ENCODE measurements at places on chromosomes 13 and 19.

DNA sequence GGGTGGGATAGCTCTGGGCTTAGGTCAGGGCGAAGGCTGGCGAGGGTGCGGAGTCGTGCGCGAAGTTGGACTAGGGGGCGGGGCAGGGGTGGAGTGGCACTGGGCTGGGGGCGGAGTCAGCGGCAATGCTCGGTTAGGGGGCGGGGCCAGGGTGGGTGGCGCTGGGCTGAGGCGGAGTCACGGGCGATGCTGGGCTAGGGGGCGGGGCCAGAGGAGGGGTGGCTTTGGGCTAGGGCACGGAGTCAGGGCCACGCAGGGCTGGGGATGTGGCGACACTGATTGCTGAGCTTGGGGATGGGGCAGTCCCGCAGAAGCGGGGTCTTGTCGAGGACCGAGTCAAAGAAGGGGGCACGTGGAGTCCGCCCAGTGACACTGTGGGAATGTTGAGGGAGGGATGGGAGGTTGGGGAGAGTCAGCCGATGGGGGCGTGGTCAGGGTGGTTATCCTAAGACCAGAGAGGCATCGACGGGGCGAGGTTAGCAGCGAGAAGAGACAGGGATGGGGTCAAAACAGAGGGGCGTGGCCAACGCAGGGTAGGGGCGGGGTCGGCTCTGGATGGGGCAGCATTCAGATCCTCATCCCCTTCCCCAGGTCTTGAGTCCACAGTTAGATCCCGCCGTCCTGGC lies 8.7 kb downstream of the HOMER3 start:
- peak; percentile 47 for DNase-seq

DNA sequence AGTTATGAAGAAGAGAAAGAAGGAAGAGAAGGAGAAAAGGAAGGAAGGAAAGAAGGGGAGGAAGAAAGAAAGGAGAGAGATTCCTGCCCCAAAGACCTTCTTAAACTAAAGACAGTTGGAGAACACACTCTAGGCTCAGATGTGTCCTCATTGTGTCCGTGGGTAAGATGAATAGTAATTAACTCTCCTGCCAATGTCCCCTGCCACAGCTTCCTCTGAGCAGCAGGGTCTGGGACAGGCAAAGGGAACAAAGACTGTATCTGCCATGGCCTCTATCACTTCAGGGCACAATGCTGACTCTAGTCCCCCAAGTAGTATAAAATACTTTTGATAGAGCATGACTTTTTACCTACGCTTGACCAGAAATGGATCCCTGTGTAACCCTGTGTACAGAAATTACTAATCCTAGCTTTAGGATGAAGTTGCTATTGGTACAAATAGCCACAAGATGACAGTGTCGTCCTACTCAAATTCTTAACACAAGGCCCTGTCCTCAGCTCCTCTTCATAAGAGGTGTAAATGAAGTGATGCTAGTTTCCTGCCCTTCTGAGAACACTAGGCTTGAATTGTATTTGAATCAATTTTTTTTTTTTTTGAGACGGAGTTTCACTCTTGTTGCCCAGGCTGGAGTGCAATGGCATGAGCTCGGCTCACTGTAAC lies 186.2 kb upstream of the GPR12 start:
- peak; percentile 68 for DNase-seq

DNA sequence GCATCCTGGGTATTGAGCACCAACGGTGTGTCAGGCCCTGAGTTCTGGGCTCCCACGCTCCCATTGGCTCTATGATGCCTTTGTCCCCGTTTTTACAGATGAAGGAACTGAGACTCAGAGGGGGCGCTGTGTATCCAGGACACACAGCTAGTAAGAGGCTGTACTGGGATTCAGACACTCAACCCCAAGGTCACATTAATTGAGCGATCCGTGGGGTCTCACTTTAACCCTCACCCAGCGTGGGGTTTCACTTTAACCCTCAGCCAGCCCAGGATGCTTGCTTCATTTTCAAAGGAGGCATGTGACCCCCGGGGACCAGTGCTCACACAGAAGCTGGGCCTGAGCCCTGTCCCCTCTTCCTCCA lies 42.6 kb downstream of the CYP4F22 start:
- no peak for DNase-seq

DNA sequence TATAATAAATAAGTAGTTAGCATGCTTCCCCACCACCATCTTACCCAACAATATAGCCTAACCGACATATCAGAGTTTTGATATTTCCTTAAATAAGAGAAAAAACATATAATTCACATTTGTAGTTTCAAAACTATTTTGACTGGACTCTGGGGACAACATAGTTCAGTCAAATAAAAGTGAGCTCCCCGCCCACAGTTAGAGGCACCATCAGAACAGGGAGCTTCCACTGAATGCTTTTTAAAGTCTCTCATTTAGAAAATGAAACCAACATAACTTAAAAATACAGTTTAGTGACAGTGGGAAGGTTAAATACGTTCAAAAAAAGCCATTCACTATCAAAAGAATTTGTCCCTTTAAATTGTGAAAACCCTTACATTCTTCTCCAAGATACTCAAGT lies 92.8 kb downstream of the EPSTI1 start:
- DNase-seq = no peak

GRCh38 chr13:50893211-50893852 lies 16.3 kb upstream of the RNASEH2B start:
- peak; percentile 74 for DNase-seq

- DNase-seq = no peak
These were observed 6.7 kb downstream of the DNM2 start for GRCh38 chr19:10724573-10725071.

DNA sequence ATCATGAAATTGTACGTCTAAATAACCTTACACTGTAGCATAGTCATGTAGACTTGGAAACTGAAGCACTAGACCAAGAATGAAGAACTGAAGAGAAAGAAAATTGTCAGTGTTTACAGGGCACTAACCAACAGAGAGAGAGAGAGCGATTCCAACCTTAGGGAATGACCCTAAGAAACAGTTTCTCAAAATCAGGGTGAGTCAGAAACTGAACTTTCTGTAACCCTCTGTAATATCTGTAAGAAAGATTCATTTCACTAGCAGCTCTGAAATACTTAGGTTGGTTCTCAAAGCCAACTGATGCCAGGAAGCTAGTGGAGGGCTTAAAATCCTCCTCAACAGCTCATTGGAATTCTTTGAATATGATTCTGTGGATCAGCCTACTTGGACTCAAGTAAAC lies 936.9 kb downstream of the EFNB2 start:
- DNase-seq = no peak

DNA sequence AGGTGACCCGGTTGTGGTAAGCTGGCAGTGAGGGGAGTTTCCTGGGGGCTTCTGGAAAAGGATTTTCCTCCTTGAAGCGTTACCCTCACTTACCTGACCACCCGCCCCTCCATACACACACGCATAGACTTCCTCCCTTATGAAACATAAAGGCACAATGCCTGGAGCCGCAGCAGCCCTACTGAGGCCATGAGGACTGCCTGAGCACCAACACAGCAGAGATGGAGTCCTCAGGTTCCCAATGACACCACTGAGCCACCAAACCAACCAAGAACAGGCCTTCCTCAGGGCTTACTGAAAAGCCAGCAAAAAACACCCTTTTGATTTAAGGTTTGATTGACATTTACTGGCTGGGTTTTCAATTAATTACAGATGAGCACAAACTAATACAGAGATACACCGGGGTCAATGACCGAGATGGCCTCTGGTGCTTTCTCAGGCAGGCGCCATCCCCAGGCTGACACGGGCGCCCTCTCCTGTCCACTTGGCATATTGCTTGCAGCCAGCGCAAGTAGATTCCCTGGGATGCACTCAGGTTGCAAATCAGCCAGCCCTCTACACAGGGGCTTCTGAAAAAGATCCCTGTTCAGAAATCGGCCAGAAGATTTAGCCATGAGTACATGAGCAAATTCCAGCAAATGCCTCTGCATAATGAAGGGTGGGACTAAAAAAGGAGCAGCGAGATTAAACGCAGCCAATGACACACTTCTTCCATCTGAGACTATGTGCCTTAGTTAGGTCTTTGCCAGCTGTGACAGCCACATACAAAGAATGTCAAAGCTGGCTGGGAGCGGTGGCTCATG lies 14.8 kb downstream of the OPA3 start:
- DNase-seq = peak; percentile 52

DNA sequence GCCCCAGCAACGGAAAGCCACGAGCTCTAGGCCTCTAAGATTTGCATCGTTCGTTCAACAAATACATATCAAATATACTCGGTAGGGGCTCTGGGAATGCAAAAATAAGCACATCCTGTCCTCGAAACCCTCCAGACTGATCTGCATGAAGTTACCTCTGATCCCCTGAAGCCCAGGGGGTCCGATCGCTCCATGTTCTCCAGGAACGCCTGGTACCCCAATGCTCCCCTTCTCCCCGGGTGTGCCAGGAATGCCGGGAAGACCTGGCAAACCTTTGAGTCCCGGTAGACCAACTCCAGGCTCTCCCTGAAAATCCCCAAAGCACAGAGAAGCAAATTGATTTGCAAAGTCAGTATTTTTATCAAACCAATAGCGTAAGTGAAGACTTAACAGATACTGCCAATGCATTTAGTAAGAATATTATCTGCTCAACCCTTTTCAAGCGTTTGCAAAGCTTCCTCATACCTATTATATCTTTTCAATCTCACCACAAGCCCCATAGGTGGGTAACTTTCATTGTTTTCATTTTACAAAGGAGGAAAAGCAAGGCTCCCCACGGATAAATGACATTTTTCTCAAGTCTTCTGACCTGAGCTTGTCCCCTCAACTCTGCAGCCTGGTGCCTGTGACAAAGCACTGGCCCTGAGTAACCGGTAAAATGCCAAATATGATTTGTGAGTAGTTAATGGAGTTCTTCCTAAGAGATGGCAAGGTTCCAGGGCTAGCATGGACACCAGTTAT lies 127.7 kb downstream of the COL4A1 start:
- DNase-seq = no peak

- no peak for DNase-seq
These were observed 409.9 kb downstream of the MZT1 start for GRCh38 chr13:72317346-72318109.

DNA sequence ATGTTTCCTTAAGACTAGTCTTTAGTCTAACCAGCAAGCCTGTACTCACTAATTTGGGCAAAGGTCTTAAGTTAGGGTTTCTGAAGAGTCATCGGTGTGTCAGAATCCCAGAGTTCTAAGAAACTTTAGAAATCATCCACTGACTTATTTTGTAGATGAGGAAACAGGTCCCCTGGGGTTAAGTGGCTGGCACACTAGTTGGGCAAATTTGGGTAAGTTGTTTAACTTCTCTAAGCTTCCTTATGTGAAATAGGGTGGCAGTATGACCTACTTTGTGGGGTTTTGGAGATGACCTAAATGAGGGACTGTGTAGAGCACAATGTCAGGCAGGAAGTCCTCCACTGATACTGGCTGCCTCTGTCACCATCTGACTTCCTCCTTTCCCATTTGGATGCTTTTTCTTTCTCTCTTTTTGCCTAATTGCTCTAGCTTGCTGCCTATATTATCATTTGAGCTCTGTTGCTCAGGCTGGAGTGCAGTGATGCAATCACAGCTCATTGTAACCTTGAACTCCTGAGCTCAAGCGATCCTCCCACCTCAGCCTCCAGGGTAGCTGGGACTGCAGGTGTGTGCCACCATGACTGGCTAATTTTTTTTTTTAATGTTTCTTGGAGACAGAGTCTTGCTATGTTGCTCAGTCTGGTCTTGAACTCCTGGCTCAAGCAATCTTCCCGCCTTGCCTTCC lies 2.3 kb downstream of the ADGRE3 start:
- no peak for DNase-seq

GRCh38 chr13:50080203-50080910 lies 65.1 kb downstream of the KCNRG start:
- peak; percentile 70 for DNase-seq

- DNase-seq = no peak
These were observed 1887.4 kb downstream of the PCDH9 start for GRCh38 chr13:65342541-65343337.

GRCh38 chr13:74111901-74112824 lies 22.0 kb downstream of the KLF12 start:
- DNase-seq = no peak

DNA sequence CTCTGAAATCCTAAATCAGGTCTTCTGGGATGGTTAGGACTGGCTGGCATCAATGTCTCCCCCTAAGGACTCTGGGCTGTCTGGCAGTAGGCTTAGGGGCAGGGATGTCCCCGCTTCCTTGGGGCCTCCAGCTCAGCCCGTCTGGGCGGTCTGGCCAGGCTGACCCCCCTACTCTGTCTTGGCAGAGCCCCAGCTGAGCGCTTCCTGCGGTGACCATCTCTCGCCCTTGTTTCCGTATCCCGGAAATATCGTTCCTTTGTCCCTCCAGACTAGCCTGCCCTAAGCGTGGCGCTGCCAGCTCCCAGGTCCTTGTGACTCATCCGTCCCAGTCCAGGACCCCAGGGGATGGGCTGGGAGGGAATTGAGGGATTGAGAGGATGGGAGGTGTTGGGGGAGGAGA lies 11.3 kb downstream of the GTPBP3 start:
- no peak for DNase-seq

DNA sequence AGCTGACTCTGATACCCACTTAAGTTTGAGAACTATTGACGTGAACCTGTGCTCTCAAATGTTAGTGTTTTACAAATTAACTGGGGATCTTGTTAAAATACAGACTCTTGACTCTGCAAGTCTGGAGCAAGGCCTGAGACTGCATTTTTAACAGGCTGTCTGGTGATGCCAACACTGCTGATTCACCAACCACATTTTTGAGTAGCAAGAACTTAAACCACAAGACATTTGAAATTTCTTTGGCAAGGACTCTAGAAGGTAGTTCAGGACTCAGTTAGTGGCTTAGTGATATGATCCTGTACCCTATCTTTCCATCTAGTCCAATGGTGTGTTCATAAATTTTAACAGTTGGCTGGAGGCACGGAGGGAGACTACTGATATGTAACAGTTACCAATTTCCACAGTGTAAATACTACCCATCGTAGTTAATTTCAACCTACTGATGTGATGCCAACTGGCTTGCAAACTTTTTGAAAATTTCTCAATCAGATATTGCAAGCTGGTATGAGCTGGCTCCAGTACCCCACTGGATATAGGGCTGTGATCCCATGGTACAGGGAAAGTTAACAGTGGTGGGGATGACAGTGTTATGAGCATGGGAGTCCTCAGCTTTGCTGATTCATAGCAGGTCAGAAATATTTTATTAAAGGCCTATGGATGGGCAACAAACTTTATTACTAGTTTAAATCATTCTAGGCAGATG lies 255.1 kb downstream of the TBC1D4 start:
- no peak for DNase-seq

- no peak for DNase-seq
These were observed 118.4 kb downstream of the COG6 start for GRCh38 chr13:39773833-39774232.

DNA sequence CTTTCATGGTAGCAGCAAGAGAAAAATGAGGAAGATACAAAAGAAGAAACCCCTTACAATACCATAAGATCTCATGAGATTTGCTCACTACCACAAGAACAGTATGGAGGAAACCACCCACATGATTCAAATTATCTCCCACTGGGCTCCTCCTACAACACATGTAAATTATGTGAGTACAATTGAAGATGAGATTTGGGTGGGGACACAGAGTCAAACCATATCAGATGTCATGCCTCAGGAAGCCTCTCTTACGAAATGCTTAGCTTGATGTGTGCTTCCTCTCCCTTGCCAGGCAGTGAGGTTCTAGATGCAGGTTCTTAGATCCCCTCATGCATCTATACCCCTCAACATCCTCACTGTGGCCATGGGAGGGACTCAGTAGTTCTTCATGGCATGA lies 63.2 kb upstream of the RGCC start:
- DNase-seq = no peak

- DNase-seq = no peak
These were observed 54.0 kb upstream of the IRS2 start for GRCh38 chr13:109840201-109840892.

Measured in NCI-H526 (cell line).